ENCODE measurements at places on chromosomes 12 and 14.

GRCh38 chr12:97301576-97301975 is 161.0 kb upstream of the RMST start:
- DNase-seq = no peak

DNA sequence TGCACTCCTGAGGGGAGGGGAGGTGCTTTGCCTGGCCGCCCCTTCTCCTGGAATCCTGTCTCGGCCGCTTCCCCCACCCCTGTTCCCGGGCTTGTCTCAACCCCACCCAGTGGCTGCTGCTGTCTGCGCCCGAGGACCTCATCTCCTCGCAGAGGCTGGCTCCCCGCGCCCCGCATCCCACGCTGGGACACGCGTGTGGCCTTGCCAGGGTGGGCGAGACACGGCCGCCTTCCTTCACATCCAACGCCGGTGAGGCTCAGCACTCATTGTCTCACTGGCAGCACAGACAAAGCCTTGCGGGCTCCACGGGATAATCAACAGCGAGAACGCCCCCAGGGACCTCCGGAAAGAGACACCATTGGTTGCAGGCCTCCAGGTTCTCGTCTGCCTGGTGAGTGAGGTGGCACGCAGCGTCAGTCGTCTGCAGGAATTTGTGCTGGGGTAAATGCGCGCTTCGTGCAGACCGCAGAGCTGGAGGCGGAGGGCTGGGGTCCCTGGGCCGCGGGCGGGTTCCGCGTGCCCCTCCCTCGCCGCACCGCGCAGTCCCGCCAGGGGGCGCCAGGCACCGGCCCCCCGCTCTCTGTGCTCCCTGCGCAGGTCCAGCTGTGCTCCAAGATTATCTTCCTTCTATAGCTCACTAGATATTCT is 26.8 kb downstream of the CCDC177 start:
- no peak for DNase-seq

GRCh38 chr14:90061685-90062126 is at the start of gene KCNK13:
KCNK13 (plus strand) TSS chr14:90061994; CDS start chr14:90062206, 212 bp downstream.
- DNase-seq = no peak

DNA sequence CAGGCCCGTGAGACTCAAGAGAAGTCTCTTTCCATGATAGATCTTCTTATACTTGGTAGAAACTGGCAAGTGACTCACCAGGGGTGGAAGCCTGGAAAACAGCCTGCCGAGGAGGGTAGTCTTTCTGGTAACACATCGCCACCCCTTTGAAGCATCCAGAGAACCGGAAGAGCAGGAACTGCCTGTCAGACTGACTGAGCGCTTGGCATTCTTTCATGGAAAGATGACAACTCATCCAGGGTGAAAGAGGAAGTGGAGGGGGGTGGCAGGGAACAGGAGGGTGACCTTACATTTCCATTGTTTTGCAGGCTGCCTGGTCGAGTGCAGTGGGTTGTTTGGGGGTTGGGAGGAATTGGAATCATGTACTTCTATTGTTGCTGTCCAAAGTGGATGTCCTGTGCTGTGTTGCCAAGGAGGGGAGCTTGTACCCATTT is 34.5 kb downstream of the PRKCH start:
- DNase-seq = no peak

GRCh38 chr14:21267431-21267845 is 1.8 kb downstream of the HNRNPC start:
- DNase-seq = no peak

GRCh38 chr12:92145481-92145730 is 240 bp downstream of the BTG1 start:
- no peak for DNase-seq

All from NCI-H1048 (cell line).